Stimulated activated CD8-positive, alpha-beta memory T cell treated with anti-CD3 and anti-CD28 coated beads, Interleukin-4, amount 100 ng/mL, for 4 hours (primary cell): ENCODE measurements at places on chromosomes 5 and 9.

- no peak for DNase-seq
Observed at GRCh38 chr5:20524991-20525529, 537.1 kb upstream of the CDH18 start.

DNA sequence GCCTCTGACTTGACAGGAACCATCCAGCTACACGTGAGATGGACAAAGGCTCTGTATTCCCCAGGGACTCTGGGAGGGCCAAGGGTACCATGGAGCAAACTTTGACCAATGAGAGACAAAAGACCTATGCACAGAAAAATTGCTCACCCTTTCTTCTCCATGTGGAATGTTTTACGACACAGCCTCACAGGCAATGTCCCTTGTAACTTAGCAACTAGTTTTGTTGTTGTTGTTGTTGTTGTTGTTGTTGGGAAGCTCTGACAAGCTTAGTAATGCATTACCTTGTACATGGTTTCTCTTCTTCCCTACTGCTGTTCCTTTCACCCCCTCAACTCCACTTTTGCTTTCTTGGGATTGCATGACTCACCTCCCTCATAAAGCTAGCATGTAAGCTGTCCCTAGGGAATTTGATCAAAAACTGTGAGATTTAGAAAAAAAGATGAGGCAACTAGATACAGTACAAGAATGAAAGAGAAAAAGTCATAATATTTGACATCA, 550.9 kb downstream of the RAB3C start:
- no peak for DNase-seq

DNA sequence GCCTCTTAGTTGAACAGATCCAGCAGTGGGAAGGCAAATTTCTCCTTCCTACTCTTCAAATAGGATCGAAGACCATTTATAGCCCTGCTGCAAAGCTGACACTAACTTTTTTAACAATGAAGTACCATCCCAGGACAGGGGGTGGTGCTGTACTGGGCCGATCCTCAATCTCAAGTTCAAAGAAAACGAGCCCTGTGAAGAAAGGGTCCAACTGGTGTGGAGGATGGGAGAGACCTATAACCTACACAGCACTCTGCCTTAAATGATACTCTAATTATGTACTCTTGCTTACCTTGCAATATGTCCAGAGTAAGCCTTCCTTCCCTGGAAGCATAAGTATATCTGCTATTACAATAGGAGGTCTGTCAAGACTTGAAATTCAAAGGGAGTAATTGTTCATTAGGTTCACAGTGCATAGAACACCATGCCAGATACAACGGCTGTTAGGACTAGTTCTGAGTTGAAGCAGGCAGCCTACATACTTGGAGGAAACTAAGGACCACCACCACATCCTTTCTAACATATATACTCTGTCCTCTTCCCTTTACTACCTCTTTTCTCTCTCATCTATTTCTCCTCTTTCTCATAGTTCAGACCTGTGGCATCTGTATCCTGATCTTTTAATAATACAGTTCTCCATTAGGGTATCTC, 6.2 kb downstream of the ETF1 start:
- DNase-seq, result no peak

GRCh38 chr9:10250219-10250618, 362.6 kb downstream of the PTPRD start:
- no peak for DNase-seq

DNA sequence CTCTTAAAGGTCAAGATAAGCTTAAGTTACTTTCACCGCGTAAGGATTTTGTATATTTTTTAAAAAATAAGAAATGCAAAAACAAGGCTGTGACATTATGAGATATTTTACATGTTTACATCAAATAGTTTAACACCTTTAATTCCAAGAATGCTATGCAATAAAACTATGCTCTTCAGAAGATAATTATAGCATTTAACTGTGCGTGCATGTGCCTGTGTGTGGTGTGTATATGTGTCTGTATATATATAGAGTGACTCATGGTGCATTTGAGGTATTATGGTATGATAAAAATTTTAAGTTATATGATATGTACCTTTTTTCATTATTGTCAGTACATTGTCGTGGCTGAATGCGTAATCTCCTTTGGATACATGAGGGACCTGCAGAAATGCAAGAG, 539.3 kb downstream of the PDE4D start:
- DNase-seq, result no peak

GRCh38 chr5:142548739-142549275, 137.1 kb downstream of the FGF1 start:
- DNase-seq, result no peak

- DNase-seq, result no peak
Observed at GRCh38 chr5:123157791-123158581, 68.9 kb downstream of the PRDM6 start.

GRCh38 chr5:111781200-111781599, 24.2 kb upstream of the NREP start:
- no peak for DNase-seq

DNA sequence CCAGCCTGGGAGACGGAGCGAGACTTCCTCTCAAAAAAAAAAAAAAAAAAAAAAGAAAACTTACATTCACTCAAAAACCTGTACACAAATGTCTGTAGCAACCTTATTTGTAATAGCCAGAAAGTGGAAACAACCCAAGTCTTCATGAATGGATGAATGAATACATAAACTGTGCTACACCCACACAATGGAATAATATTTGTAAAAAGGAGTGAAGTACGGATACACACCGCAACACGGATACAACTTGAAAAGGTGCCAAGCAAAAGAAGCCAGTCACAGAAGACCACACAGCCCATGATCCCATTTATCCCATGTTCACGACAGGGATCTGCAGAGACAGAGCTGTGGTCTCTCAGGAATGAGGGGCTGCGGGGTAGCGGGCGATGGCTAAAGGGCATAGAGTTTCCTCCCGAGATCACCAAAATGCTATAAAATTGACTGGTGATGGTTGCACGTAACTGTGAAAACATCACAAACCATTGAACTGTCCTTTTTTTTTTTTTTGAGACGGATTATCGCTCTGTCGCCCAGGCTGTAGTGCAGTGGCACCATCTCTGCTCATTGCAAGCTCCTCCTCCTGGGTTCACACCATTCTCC, 76.2 kb upstream of the COL5A1 start:
- DNase-seq, result no peak

DNA sequence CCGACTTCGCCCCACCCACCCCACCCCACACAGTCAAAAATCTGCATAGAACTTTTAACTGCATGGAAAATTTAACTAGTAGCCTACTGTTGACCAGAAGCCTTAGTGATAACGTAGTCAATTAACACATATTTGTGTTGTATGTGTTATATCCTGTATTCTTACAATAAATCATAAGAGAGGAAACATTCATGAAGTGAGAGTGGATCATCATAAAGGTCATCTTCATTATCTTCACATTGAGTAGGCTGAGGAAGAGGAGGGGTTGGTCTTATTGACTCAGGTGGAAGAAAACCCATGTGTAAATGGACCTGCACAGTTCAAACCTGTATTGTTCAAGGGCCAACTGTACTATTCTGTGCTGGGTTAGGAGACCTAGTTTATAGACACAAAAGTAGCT, 31.4 kb downstream of the XPA start:
- DNase-seq, result no peak

- DNase-seq, result no peak
Observed at GRCh38 chr5:34740389-34740806, 84.3 kb downstream of the RAI14 start.
